ENCODE measurements at places on chromosomes 3 and 15. TPM values are rescaled to one million over a fixed set of nuclear protein-coding genes. Genes with fewer than 3 reads are reported as not detected.
A peak's percentile ranks its signal among the peaks of the same experiment; 100 is the strongest.

DNA sequence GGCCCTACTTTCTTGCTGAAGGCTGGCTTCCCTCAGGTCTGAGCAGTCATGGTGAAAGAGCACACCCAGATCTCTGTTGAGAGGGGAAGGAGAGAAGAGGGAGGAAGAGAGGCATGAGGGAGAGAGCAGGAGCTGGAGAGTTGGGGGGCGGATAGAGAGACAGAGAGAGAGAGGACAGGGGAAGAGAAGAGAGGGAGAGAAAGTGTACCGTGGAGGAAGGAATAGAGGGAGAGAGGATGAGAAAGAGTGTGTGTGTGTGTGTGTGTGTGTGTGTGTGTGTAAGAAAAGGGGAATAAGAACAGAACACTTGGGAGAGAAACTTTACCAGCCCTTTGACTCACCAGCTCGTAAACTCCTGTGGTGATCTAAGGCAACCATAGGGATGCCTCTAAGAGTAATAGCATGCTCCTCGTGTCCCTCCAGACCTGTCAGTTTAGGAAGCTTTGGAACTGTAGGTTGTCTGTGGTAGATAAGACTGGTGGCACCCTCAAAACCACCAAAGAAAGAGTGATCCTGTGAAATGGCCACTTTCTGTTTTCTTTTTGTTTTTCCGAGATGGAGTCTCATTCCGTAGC lies 18.2 kb downstream of the ZNF592 start:
- no peak for DNase-seq
- no peaks in the 10 kb centered on the region for H3K27me3 ChIP-seq
- no peaks in the 10 kb centered on the region for H3K4me1 ChIP-seq
- no peak overlapping the region for H3K27ac ChIP-seq

GRCh38 chr3:3080309-3080708 lies 29.9 kb downstream of the IL5RA start:
- no peak overlapping the region for H3K4me3 ChIP-seq
- no peaks in the 10 kb centered on the region for H3K36me3 ChIP-seq
- no peak for DNase-seq
- no peaks in the 10 kb centered on the region for H3K4me1 ChIP-seq

OSBPL10 gene
- polyA plus RNA-seq = 6.5 TPM

DNA sequence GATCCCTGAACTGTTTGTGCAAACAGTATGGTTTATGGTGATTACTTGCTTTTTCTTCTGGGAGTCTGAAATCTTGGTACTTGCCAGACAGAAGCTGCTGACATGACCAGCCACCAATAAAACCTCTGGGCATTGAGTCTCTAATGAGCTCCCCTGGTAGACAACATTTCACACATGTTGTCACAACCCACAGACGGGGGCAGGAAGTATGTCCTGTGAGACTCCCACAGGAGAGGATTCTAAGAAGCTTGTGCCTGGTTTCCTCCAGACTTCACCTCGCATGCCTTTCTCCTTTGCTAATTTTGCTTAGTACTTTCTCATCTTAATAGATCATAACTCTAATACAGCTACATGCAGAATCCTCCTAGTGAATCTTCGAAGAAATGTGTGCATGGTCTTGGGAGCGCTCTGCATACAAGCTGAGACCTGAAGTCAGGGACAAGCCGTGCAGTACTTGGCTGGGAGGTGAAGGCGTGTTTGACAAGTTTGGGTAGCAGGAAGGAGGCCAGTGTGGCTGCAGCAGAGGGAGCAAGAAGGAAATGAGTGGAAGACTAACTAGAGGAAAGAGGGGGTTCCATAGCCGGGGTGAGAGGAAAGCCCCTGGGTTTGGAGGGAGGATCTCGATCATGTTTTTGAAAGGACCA lies 49.0 kb downstream of the B3GNT5 start:
- no peak overlapping the region for H3K4me3 ChIP-seq
- peaks cover 12% of the 10 kb centered on the region for H3K4me1 ChIP-seq
- DNase-seq = no peak
- H3K27me3 ChIP-seq = no peaks in the 10 kb centered on the region
- no peak overlapping the region for H3K27ac ChIP-seq

- no peak overlapping the region for H3K27ac ChIP-seq
- H3K4me3 ChIP-seq = no peak overlapping the region
- H3K36me3 ChIP-seq = no peaks in the 10 kb centered on the region
- peak; percentile 32 for DNase-seq
- H3K27me3 ChIP-seq = no peaks in the 10 kb centered on the region
These were observed 7.4 kb downstream of the RAB8B start for GRCh38 chr15:63196842-63197241.

DNA sequence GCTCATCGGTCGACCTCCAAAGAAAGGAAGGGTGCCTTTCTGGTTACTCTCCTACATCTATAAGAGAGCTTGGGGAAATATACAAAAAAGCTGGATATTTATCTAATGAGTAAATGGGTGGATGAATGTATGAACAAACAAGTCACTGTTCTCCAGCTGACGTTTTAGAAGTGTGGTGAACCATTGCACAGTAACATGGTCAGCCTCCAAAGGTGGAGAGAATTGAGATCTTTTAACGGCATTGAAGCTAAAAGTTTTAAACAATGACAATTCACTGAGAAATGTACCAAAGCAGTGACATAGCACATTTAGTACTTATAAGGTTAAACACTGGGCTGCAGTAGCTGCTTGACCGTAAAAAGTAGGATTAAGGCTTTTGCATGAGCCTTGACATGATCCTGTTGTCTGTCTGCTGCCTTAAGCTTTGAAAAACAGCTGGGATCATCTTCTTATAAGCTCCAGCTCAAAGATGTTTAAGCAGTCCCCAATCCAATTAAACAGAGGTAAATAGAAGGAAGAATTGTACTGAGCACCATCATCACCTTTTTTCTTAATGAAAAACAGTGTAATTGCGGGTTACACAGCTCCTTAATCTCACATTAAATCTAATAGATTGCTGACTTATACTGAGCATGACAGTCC lies 222.9 kb downstream of the WDR72 start:
- no peaks in the 10 kb centered on the region for H3K27me3 ChIP-seq
- H3K4me1 ChIP-seq = no peaks in the 10 kb centered on the region
- no peak overlapping the region for H3K4me3 ChIP-seq
- no peak overlapping the region for H3K27ac ChIP-seq
- no peak for DNase-seq

DNA sequence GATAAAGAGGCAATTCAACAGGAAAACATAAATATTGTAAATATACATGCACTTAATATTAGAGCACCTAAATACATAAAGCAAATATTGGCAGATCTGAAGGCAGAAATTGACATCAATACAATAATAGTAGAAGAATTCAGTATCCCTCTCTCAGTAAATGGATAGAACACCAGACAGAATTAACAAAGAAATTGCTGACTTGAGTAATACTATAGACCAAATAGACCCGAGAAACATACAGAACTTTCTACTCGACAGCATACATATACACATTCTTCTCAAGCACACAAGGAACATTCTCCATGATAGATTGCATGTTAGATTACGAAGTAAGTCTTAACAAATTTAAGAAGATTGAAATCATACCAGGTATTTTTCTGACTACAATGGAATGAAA lies 50.2 kb downstream of the OXSM start:
- no peaks in the 10 kb centered on the region for H3K36me3 ChIP-seq
- H3K4me1 ChIP-seq = no peaks in the 10 kb centered on the region
- H3K27me3 ChIP-seq = no peaks in the 10 kb centered on the region

KLF15 gene
- 26.9 TPM for polyA plus RNA-seq

DNA sequence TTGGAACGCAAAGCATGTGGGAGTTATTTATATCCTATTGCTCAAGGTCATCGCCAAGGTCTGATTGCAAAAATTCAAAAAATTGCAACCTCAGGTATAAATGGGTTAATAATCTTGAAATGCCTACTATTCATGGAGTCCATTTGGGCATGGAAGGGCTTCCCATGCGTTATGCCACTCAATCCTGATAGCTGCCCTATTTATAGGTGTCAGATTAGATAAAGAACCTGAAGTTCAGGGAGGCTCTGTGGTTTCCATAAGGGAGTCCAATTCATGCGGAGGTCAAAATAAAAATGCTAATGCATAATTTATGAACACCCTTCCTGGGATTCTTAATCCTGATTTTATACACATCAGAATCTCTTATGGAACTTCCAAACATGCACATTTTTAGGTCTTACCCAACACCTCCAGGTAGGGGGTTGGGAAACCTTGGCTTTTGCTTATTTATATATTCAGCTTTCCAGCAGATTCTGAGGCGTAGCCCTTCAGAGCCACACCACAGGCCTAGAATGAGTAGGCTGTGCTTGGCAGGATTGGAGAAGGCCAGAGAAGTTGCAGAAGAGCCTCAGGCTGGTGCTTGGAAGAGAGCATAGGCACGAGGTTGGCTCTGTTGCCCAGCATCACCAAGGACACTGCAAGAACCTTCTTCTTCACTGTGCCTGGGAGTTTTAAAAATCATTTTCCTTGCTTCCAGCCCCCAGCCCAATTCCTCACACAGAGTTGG lies 324.4 kb upstream of the CFAP20DC start:
- no peak overlapping the region for H3K4me3 ChIP-seq
- H3K27me3 ChIP-seq = no peaks in the 10 kb centered on the region
- DNase-seq = no peak
- H3K27ac ChIP-seq = no peak overlapping the region
- H3K36me3 ChIP-seq = no peaks in the 10 kb centered on the region

DNA sequence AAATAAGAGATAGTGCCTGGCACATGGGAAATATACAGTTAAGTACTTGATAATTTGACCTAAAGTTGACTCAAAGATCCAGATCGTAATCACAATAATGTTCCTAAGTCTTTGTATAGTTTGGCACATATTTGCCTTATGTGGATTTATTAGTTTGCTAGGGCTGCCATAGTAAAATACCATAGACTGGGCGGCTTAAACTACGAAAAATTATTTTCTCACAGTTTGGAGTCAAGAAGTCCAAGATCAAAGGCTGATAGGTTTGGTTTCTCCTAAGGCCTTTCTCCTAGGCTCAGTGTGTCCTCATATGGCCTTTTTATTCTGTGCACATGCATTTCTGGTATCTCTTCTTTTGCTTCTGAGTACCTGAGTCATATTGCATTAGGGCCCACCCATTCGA lies 453.7 kb downstream of the NAALADL2 start:
- H3K27ac ChIP-seq = no peak overlapping the region
- DNase-seq = no peak
- no peak overlapping the region for H3K4me3 ChIP-seq
- no peaks in the 10 kb centered on the region for H3K27me3 ChIP-seq

A4GNT gene
- polyA plus RNA-seq = 0.33 TPM

- no peaks in the 10 kb centered on the region for H3K36me3 ChIP-seq
- DNase-seq = no peak
- no peaks in the 10 kb centered on the region for H3K4me1 ChIP-seq
- H3K27me3 ChIP-seq = no peaks in the 10 kb centered on the region
- H3K4me3 ChIP-seq = no peak overlapping the region
These were observed 36.2 kb upstream of the COL8A1 start for GRCh38 chr3:99602183-99602582.
